ENCODE measurements at places on chromosomes 2 and 18.

- DNase-seq: no peak
Measured at GRCh38 chr2:30255026-30255425, 23.7 kb downstream of the LBH start.

DNA sequence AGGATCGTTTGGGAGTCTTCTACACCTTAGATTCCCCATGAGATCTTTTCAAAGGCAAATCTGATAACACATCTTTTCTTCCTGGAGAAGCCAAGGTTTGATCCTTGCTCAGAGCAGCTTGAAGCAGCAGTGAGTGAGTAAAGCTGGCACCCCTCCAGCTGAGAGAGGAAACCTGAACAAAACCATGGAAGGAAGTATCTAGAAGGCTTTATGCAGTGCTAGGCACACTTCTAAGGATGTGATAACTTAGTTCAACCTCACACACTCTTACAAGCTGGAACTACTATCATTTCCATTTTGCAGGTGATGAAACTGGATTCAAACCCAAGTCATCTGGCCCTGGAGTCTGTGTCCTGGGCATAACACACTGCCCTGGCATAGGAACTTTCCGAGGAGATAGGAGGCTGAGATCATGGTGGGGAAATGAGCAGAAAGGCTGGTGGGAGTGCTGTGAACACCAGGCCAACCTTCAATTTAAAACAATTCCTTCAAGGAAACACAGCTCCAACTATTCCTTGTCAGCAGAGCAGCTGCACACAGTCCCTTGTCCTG, 71.2 kb downstream of the CTAGE1 start:
- DNase-seq: no peak

DNA sequence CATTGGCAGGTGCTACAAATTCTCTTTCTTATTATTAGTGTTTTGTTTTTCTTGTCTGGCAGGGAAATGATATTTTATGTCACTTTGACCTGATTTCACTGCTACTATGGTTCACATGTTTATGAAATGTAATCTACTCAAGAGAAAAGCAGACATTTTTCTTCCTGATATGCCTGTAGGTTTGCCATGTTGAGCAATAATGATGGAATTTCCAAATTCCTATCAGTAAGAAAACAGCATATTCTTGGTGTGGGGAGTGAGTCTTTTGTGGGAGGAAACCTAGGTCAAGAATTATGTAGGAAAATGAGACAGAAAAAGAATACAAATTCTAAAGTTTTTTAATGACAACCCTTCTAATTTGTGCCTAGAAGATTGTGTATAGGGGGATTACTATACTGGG, 356.4 kb downstream of the SLC4A3 start:
- DNase-seq: no peak

- DNase-seq: no peak
Measured at GRCh38 chr2:241225545-241225944, 37.1 kb downstream of the ANO7 start.

DNA sequence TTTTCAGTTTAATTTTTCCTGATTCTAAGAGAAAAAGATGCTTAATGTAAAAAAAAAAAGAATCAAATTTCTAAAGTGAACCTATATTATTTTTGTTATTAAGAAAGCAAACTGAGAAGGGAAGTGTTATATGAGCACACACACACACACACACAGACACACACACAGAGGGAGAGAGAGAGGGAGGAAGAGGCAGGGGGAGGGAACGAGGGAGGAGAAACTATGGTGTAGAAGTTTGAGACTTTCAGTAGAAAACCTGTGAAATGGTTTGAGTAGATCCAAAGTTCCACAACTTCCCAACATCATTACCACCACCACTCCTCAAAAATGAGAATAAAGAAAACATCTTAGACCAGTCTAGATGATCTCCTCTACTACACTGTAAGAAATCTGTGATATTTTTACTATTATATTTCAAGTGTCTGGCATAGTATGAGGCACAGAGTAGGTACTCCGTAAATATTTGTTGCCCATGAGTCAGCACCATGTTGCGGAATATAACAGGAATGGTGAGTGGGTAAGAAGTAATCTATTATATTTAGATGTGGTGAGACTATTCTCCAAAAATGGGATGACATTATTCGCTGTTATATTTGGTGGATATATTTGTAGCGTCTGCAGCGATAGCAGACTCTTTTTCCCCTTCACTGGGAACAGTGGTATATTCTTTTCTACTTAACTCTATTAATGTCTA, 149.4 kb upstream of the DNMT3A start:
- DNase-seq: no peak

DNA sequence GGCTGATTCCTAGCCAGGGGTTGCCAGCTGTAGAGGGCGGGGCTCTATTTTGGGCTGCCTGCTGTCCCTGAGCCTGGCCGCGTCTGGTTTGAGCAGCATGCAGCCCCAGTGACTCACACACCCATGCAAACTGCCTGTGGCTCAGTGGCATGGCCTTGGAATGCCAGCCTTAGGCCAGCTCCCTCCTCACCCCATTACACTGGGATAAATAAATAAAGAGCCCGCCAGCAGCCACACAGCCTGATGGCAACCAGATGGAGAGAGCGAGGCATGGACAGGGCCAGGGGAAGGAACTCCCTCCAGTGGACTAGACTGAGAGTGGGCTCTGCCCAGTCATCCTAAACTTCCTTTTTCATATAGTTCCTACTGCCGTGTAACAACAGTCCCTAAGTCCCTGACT, 18.3 kb downstream of the NHEJ1 start:
- DNase-seq: no peak

DNA sequence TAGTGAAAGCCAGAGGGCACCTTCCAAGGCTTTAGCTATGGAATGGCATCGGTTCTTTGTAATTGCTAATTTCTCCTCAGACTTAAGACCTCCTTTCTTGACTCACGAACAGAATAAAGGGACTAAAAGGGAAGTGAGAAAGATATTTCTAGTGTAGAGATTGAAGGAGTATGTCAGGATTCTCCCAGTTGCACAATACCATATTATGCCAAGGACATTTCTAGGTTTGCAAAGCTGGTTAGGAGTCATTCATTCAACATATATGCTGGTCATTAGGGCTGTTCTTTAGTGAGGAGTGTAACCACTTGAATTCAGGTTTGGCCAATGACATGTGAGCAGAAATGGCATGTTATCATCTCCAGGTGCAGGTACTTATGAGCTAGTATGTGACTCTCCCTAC, 7.4 kb downstream of the REEP1 start:
- no peak for DNase-seq

GRCh38 chr18:45998244-45998643, 31.1 kb upstream of the EPG5 start:
- DNase-seq: no peak

GRCh38 chr2:100606726-100607343, 44.0 kb downstream of the PDCL3 start:
- DNase-seq: peak; percentile 67

DNA sequence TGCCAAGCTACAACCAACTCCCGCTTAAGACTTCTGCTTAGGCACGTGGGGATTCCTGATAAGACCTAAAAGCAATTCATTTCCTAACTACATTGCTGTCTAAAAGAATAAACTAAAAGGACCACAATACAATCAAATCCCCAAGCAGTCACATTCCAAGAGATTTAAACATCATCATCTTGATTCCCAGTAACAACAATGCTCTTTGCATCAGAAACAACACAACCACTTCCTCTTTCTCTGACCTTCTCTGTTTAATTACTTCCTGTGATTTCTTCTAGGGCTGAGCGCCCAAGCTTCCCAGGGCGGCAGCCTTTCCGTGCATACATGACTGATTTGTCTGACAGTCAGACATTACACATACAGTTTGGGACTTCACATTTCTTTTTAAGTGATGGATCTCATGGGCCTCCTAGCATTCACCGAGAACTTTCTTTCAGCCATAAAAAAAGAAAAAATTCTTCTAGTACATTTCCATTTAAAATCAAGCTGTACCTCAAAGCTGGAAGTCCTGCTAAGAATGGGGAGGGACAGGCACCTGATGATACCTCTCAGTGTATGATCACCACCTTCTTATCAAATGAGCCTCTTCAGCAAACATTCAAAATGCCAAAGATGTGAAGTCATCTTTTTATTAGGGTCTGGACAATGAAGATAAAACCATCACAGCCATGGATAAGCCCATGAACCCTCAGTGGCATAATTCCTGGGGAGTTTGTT, 11.5 kb downstream of the SPRED2 start:
- no peak for DNase-seq

GRCh38 chr2:191222507-191222906, 22.7 kb upstream of the MYO1B start:
- DNase-seq: no peak

- DNase-seq: no peak
Measured at GRCh38 chr2:234823196-234823876, 128.5 kb upstream of the SH3BP4 start.

DNA sequence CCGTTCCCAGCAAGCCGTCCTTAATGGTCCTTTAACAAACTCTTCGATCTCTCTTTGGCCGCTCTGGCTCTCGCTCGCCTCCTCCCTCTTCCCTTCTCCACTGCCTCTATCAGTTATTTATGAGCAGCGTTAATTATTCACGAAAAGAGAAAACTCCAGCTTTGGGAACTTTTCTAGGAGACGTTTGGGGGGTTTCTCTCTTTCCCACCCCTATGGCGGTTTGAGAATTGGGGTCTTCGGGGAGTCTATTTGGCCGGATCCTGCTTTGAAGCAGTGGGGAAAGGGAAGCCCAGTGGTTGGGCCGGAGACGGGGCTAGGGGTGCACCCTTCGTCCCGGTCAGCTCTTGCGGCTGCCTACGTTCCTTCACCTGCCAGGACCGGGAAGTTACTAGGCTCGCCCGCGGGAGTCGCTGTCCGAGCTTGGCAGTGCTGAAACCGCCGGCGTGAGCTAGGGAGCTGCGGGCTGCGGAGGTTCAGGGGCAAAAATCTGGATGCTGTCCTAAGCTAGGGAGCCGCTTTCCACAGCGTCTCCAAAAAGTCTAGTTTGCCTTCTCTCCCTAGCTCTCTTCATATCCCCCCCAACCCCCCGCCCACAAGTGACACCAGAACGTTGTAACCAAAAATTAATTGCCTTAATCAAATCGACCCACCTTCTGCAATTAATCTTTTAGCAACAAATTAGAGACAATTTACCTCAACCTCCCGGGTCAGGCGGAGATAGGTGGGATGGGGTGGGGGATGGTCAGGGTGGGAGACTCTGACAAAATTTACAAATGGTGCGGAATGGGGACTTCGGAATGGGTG, 8.9 kb upstream of the SKOR2 start:
- peak; percentile 64 for DNase-seq

DNA sequence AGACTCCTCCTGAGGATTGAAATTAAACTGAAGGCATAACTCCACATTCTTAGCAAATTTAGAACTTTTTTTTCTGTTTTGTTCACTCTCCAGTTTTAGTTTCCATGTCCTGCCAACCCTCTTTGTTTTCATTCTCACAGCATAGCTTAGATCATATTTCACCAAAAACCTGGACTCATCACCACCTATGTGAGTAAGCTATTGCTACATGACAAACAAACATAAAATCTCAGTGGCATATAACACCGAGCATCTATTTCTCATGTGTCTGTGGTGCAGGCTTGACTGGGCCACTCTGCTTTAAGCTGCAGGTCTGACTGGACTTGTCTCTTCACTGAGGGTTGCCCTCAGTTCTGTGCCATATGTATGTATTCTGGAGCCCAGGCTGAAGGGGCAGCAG, 385.2 kb downstream of the ARHGAP15 start:
- no peak for DNase-seq

DNA sequence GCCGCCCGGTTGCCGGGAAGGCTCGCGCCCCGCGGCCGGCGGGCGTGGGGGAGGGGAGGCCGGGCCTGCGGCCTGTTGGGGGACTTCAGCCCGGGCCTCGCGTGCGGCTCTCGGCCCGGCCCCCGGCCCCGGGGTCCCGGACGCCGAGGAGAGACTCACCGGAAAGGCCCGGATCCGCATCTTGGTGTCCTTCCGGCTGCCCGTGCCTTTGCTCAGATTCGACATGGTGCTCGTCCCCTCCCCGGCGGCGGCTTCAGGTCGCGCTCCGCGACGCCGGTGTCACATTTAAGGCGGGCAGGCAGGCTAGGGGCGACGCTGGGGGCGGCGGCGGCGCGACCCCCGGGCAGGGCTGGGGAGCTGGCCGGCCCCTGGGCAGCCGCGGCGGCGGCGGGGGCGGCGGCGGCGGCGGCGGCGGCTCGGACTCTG, 365 bp downstream of the CUL3 start:
- peak; percentile 47 for DNase-seq

GRCh38 chr2:25421289-25421688, 79.6 kb upstream of the DNMT3A start:
- DNase-seq: no peak

DNA sequence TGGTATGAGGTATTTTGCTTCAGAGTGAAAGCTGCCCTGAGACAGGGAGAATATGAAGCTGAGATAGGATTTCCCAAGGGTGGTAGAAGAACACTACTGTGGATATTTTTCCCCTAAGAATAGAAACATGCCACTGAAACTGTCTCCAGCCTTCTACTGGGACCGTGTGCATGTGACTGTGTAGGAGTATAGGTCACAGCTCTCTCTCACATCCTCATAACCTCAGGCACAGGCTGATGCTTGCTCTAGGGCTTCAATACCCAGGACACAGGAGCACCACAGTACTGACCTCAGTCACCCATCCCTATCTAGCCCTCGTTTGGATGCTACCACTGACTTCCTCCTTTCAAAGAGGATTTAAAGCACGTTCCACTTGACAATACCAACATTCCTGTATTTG, 67.2 kb downstream of the REV1 start:
- DNase-seq: no peak

DNA sequence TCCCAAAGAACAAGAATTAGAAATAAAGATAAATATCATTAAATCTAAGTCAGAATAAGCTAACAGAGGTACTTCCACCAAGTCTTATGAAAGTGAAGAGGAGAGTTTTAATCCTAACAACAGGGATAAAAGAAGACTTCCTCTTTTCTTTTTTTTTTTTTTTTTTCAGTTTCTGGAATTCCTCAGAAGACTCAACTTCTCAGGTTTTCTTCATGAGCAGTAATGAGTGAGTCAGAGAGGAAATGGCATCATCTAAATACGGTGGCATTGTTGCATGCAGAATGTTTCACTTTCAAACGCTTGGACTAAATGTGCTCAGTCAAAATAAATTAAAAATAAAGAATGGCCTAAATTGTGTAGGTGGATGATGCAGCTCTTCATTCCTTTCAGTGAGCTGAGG, 45.6 kb upstream of the ARHGAP15 start:
- no peak for DNase-seq

DNA sequence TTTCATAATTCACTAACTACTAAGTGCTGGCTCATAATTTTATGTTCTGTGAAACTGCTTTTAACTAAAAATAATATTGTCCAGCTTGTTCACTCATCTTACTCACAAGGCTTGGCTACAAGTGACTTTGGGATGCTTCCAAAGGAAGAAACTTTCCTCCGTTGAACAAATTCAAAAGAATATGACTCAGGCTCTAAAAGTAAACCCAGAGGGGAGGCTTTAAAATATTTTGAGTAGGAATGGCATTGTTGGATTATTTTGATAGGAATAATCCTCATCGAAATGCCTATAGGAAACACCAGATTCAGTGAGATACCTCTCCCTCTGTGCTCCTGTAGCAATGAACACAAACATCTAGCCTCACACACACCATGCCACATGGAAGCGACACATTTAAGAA, 25.2 kb upstream of the TLK1 start:
- no peak for DNase-seq

- no peak for DNase-seq
Measured at GRCh38 chr2:46383784-46384456, 86.7 kb downstream of the EPAS1 start.
